ENCODE measurements at places on chromosomes 16 and 17.

DNA sequence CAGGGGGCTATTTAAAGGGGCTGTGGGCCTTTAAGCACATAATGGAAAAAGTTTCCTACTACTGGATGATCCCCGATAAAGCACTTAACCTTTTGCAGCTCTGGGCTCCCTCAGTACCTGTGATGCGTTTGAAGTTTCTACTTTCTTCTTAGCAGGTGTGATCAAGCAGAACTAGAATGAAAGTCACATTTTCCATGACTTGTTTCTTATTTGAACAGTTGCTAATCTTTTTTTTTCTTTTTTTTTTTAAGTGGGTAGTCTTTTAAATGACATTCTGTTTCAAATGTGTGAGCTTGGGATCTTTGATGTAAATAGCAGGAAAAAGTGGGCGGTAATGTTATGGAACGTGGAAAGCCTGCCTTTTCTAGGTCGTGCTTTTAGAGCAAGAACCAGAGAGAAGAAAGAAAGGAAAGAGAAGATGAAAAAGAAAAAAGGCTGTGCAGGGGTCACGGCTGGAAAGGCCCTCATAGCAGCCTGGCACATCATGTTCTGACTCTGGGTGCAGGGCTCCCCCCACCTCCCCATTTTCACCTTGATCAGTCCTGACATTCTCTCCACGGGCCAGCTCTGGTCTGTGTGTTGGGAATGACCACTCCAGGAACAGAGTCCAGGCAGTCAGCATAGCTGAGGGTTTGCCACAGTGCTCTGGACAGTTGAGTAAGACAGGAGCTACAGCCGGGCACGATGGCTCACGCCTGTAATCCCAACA lies 150.6 kb downstream of the CLEC16A start:
- no peak for DNase-seq

DNA sequence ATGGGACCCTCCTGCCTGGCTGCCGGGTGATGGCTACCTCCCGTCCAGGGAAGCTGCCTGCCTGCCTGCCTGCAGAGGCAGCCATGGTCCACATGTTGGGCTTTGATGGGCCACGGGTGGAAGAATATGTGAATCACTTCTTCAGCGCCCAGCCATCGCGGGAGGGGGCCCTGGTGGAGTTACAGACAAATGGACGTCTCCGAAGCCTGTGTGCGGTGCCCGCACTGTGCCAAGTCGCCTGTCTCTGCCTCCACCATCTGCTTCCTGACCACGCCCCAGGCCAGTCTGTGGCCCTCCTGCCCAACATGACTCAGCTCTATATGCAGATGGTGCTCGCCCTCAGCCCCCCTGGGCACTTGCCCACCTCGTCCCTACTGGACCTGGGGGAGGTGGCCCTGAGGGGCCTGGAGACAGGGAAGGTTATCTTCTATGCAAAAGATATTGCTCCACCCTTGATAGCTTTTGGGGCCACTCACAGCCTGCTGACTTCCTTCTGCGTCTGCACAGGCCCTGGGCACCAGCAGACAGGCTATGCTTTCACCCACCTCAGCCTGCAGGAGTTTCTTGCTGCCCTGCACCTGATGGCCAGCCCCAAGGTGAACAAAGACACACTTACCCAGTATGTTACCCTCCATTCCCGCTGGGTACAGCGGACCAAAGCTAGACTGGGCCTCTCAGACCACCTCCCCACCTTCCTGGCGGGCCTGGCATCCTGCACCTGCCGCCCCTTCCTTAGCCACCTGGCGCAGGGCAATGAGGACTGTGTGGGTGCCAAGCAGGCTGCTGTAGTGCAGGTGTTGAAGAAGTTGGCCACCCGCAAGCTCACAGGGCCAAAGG lies 36.8 kb downstream of the NLRC5 start:
- no peak for DNase-seq

GRCh38 chr16:49921106-49921505 lies 65.2 kb upstream of the ZNF423 start:
- DNase-seq, result no peak

DNA sequence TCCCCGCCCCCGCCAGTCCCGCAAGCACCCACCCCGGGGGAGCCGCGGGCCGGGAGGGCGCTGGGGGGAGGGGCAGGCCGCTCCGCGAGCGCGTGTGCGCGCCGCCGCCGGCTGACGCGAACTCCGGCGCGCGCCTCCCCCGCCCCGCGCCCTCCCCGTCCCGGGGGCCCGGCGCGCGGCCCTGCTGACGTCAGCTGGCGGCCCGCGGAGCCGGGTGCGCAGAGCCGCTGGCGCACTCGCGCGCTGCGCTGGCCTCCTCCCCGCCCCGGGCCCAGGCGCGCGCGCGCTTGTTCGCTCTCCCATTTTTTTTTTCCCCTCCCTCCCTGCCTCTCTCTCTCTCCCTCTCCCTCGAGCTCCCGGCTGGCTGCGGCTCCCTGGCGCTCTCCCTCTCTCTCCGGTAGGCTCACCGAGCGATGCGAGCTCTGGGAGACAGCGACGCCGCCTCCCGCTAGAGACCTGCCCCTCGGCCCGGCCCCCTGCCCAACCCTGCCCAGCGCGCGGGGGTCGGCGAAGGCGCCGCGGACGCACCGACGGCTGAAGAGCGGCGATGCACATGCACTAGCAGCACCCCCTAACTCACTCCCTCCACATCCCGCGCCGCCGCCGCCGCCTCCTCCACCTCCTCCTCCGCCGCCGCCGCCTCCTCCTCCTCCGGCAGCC lies at the start of gene GNAO1:
TSS of gene GNAO1 (plus strand) at position 334 of the 660 bp plus-strand sequence. CDS start 747 bp downstream, outside the sequence.
- DNase-seq, result no peak

DNA sequence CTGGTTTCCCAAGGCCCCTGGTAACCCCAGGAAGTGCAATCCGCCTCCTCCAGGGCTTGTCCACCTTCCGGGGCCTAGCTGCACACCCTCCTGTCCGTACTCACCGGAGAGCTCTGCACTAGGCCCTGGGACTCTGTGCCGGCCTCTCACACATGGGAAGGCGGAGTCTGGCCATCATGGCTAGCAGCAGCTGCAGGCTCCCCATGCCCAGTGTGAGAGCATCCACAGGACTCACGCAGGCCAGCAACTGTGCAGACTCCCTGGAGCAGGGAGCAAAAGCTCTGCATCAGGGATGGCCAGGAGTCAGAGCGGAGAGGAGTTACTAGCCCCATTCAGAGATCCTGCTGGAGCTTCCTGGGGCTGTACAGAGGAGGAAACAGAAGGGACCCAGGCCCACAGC lies 20.2 kb downstream of the FOXN1 start:
- DNase-seq, result no peak

GRCh38 chr16:13997933-13998332 lies 73.2 kb upstream of the MRTFB start:
- DNase-seq, result no peak

- no peak for DNase-seq
Measured at GRCh38 chr16:75085556-75085955, 31.0 kb downstream of the LDHD start.

DNA sequence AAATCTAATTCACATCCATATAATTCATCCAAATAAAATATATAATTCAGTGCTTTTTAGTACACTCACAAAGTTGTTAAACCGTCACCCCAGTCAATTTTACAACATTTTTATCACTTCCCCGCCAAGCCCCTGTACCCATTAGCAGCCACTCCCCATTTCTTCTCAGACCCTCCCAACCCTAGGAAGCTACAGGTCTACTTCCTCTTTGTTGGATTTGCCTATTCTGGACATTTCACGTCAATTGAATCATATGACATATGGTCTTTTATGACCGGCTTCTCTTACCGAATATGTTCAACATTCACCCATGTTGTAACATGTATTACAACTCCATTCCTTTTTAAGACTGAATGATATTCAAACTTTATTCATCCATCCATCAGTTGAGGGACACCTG lies 19.9 kb upstream of the MLKL start:
- no peak for DNase-seq

DNA sequence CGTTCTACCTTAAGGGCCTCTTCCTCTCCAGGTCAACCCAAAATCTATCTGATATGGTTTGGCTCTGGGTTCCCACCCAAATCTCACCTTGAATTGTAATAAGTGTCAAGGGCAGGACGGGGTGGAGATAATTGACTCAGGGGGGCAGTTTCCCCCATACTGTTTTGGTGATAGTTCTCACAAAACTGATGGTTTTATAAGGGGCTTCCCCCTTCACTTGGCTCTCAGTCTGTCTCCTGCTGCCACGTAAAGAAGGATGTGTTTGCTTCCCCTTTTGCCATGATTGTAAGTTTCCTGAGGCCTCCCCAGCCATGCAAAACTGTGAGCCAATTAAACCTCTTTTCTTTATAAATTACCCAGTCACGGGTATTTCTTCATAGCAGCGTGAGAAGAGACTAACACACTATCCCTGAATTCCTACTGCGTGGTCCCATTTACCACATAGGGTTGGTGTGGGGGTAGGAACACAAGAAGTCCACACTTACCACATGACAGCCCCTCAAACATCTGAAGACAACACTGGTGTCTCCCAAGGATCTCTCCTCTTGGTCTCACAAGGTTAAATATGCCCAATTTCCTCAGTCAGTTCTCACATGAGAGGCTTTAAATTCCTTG lies 8.2 kb downstream of the COTL1 start:
- DNase-seq, result no peak

DNA sequence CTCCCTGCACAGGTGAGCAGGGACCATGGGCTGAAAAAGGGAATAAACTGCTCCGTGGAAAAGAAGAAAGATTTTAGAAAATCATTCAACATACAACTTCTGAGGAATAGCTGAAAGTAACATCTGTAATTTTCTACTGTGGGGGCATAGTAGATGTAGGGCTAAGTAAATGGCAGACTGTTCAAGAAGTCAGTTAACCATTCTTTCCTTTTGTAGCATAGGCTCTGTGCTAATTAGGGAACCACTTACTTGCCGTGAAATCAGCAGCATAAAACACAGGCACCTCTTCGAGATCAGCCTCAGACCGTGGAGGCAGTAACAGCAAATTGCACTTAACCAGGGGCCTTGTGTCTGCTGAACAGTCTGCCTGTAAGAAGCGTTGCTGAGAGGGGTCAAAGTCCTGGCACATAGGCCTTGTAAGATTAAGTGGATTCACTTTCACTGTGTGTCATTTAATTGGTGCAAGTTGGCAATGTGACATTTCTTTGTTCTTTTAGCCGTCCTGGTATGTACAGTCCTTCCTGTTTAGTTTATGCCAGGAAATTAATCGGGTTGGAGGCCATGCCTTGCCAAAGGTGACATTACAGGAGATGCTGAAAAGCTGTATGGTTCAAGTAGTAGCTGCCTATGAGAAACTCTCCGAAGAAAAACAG lies 10.4 kb downstream of the COG1 start:
- DNase-seq, result no peak

DNA sequence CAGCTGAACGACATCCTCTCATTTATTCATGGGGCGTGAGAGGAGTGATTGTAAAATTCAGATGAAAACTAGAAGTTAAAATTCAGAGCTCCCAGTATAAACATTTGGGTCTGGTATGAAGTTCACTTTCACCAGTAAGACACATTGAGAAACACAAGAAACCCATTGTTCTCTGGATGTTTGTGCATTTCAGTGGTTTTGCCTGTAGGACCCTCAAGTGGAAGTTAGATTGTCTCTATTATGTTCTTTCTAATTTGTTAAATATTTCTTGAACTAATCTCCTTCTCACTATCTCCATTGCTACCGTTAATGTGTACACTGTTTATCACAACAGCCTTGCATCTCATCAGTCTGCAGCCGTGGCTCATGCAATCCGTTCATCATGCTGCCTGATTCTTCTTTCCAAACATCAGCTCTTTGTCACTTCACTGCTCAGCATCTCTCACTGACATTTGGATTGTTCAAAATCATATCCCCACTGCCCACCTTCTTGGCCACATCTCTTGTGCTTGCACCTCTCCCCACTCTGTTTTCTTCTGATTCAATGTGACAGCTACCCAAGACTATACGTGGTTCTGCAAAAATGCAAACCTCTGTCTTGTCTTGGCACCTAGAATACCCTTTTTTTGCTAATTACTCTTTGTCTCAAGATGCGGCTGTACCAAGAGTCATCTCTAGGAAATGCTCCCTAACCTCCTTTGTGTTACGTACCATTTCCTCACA lies 49.5 kb downstream of the HLF start:
- no peak for DNase-seq

Measured in stimulated activated CD8-positive, alpha-beta memory T cell treated with anti-CD3 and anti-CD28 coated beads, Interleukin-7, amount 100 ng/mL, for 4 hours (primary cell).